ENCODE measurements at places on chromosomes 13 and 19. TPM values are rescaled to one million over a fixed set of nuclear protein-coding genes. Genes with fewer than 3 reads are reported as not detected.

GRCh38 chr19:50557009-50557613 lies 11.1 kb downstream of the LRRC4B start:
- DNase-seq, result no peak

DNA sequence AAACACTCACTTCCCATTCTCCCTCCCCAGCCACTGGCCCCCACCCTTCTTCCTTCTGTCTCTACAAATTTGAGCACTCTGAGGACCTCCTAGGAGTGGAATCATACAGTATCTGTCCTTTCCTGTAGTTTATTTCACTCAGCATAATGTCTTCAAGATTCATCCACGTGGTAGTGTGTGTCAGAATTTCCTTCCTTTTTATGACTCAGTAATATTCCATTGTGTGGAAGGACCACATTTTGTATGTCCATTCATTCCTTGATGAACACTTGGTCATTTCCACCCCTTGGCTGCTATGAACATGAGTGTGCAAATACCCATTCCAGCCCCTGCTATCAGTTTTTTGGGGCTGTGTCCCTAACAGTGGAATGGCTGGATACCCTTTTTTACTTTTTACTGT lies 9.8 kb downstream of the KLF2 start:
- DNase-seq, result no peak

DNA sequence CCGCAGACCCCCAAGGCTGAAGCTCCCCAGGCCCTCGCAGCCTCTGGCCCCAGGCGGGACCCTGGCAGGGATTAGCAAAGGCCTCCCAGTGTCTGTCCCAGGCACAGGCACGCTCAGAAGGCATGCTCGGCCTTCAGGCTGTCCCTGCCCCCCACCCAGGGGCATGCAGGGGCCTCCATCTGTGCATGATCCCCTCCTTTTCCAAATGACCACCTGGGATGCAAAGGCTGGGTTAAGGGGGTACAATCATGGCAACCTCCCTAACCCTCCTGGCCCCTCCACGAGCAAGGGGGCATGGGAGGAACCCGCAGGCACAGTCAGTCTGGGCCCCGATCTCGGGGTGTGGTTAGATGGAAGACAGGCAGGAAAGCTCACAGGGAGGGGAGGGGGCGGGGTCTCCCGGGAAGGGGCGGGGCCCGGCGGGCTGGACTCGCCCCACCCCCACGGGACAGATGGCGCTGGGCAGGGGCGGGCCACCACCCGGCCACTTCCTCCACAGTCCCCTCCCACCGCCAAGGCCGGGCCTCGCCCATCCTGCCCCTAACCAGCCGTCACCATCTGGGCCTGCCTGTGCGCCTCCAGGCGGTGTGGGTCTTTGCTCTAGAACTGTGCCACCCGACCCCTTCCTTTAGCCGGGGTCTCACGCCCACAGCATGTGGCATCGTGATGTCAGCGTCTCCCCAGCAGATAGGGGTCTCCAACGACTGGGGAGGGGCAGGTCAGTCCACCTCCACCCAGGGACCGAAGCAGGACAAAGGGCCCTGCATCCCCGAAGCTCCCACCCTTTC lies 7.0 kb upstream of the REXO1 start:
- peak; percentile 66 for DNase-seq

- peak; percentile 51 for DNase-seq
Measured at GRCh38 chr13:42041011-42041683, 7.3 kb upstream of the DGKH start.

GRCh38 chr13:94992036-94992960 lies 280.0 kb upstream of the SOX21 start:
- DNase-seq, result no peak

- no peak for DNase-seq
Measured at GRCh38 chr13:25802579-25802978, 249.2 kb downstream of the SHISA2 start.

DNA sequence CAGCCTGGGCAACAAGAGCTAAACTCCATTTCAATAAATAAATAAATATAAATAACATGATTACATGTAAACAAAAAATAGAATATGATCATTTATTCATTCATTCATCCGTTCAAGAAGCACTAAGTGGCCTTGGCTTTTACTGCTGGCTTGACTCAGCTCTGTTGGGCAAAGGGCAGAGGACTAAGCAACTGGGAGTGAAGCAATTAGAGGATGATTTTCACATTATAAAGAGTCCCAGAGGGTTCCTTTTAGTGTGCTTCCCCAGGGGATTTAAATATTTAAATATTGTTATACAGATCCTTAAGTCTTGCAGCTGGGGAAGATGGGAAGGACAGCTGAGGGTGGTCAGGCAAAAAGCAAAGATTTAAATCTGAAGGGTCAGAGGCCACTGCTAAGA lies 34.9 kb upstream of the FLT1 start:
- no peak for DNase-seq

- no peak for DNase-seq
Measured at GRCh38 chr19:23787106-23787505, 28.4 kb upstream of the ZNF681 start.

- DNase-seq, result no peak
Measured at GRCh38 chr13:113607056-113607888, 22.7 kb downstream of the TFDP1 start.

- DNase-seq, result no peak
Measured at GRCh38 chr19:6215701-6216235, 64.0 kb downstream of the MLLT1 start.

GRCh38 chr19:40200341-40201099 lies 9.3 kb downstream of the MAP3K10 start:
- no peak for DNase-seq

DNA sequence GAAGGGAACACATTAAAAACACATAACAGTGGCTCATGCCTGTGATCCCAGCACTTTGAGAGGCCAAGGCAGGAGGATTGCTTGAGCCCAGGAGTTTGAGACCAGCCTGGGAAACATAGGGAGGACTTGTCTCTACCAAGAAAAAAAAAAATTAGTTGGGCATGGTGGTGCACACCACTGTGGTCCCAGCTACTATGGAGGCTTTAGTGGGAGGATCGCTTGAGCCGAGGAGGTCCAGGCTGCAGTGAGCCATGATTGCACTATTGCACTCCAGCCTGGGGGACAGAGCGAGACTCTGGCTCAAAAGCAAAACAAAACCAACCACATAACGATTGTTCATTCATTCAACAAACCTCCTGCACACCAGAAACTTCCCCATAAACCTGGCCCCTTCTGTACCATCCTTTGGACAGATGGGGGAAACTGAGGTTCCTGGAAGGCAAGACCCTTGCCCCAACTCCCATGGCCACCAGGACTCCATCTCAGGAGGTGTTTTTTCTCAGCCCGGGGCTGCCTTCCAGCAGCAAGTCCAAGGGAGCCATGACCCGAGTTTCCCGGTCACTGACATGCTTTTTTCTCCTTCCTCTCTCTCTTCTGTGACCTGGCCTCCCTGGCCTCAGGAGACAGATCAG lies 4.3 kb downstream of the FOSB start:
- no peak for DNase-seq

DNA sequence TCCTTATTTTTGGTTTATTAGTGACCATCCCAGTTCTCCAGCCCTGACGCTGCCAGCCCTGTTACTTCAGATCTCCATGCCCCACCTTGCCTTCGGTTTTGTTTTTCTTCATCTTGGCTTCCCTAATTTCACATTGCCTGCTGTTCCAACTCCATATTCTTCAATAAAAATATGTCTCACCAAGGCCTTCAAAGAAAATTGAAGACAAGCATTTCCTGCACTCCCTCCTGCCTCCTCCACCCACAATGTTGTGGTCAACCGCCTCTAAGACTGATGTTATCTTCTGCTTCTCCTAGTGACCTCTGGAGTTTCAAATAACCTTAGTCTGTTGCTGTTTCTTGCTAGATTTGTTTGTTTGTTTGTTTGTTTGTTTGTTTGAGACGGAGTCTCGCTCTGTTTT lies 14.6 kb downstream of the PLD3 start:
- DNase-seq, result no peak

Gene ZNF723
- total RNA-seq, result not detected

Gene MZT1
- 30.6 TPM for total RNA-seq

Gene KASH5
- 0.31 TPM for total RNA-seq

Gene NANOS3
- 0.90 TPM for total RNA-seq

Gene C19orf67
- total RNA-seq, result 0.42 TPM

Gene FGF14
- not detected for total RNA-seq

All from CD8-positive, alpha-beta memory T cell (primary cell).